Activated CD4-positive, alpha-beta T cell treated with anti-CD3 and anti-CD28 coated beads, Interleukin-2, amount 10 ng/mL, durations not matched to agents 24 days and 14 days (primary cell): ENCODE measurements at places on chromosomes 11 and 22. TPM values are rescaled to one million over a fixed set of nuclear protein-coding genes. Genes with fewer than 3 reads are reported as not detected.

DNA sequence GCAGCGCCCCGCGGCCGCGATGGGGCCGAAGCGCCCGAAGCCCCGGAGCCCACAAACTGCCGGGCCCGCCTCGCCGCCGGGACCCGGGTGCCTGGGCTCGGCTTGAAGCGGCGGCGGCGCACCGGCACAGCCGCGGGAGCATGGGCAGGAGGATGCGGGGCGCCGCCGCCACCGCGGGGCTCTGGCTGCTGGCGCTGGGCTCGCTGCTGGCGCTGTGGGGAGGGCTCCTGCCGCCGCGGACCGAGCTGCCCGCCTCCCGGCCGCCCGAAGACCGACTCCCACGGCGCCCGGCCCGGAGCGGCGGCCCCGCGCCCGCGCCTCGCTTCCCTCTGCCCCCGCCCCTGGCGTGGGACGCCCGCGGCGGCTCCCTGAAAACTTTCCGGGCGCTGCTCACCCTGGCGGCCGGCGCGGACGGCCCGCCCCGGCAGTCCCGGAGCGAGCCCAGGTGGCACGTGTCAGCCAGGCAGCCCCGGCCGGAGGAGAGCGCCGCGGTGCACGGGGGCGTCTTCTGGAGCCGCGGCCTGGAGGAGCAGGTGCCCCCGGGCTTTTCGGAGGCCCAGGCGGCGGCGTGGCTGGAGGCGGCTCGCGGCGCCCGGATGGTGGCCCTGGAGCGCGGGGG is 346 bp downstream of the FJX1 start:
- peaks cover 57% of the 10 kb centered on the region for H3K27me3 ChIP-seq
- no peak overlapping the region for H3K4me3 ChIP-seq
- H3K36me3 ChIP-seq, result peaks cover 1% of the 10 kb centered on the region
- no peak overlapping the region for H3K27ac ChIP-seq

GRCh38 chr22:19232623-19233022 is 54.1 kb upstream of the SLC25A1 start:
- peaks cover 14% of the 10 kb centered on the region for H3K27me3 ChIP-seq
- H3K4me1 ChIP-seq, result no peaks in the 10 kb centered on the region
- no peak overlapping the region for H3K4me3 ChIP-seq
- no peaks in the 10 kb centered on the region for H3K36me3 ChIP-seq
- DNase-seq, result no peak

DNA sequence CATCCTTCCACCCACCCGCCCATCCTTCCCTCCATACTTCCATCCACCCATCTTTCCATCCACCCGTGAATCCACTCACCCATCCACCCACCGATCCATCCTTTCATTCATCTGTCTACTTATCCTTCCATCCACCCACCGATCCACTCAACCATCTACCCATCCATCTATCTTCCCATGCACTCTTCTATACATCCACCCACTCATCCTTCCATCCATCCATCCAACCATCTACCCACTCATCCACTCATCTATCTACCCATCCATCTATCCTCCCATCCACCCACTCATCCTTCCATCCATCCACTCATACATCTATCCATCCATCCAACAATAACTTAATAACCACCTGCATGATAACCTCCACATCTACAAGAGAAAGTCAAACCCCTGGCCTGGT is 47.3 kb downstream of the WNT7B start:
- DNase-seq, result no peak
- H3K4me3 ChIP-seq, result no peak overlapping the region
- H3K27ac ChIP-seq, result no peak overlapping the region
- no peaks in the 10 kb centered on the region for H3K4me1 ChIP-seq
- H3K27me3 ChIP-seq, result no peaks in the 10 kb centered on the region

Gene PRMT3
- total RNA-seq, result 48.7 and 50.5 TPM in 2 replicates
